ENCODE measurements at places on chromosomes 2 and 18.

- peak; percentile 84 for DNase-seq
Observed at GRCh38 chr2:74834792-74835755, 1.1 kb downstream of the HK2 start.

DNA sequence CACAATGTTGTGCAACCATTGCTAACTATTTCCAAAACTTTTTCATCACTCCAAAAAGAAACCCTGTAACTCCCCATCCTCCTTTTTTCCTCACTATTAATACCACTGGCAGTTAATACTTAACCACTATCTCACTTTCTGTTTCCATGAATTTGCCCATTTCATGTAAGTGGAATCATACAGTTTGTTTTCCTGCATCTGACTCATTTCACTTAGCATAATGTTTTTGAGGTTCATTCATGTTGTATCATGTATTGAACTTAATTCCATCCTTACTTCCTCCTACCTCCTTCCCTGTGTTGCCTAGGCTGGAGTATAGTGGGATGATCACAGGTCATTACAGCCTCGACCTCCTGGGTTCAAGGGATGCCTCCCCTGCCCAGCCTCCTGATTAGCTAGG, 68.3 kb downstream of the FAM117B start:
- no peak for DNase-seq

- DNase-seq: no peak
Observed at GRCh38 chr2:190927301-190927700, 46.7 kb downstream of the GLS start.

DNA sequence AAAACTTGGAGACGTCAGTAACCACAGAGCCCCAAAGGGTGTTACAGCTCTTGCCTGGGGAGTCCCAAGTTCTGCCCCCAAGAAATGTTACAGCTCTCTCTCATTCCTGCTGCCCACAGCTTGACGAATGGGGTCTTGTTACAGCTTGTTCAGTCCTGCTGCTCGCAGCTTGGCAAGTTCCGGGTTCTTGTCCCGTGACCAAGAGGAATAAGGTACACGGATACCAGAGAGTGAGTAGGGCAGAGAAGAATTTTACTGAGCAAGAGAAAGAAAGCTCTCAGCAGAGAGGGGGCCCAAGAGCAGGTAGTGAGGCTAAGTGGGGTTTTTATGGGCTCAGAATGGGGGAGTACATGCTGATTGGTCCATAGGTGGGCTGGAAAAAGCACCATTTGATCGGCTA, 27.2 kb downstream of the SLC39A6 start:
- DNase-seq: no peak

DNA sequence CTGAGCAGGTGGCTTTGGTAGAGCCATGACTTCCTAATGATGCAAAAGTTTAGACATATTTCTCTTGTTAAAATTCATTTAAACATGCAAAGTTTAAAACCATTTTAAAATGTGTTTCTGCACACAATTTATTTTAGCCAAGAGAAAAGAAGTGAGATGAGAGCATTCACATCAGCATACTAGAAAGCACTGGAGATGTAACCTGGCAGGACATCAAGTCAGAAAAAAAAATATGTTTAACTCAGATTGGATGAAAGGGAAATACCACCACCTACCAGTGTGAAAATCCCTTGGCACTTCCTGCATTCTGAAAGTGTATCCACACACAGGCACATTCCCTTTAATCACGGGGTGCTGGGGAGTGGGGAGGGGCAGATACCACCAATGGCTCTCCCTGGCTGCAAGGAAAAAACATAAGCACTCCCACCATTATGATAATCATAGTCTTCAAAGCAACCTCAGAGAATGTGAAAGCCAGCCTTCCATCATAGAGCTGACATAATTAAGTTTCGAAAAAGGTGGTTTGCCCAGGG, 25.0 kb downstream of the DNER start:
- no peak for DNase-seq

DNA sequence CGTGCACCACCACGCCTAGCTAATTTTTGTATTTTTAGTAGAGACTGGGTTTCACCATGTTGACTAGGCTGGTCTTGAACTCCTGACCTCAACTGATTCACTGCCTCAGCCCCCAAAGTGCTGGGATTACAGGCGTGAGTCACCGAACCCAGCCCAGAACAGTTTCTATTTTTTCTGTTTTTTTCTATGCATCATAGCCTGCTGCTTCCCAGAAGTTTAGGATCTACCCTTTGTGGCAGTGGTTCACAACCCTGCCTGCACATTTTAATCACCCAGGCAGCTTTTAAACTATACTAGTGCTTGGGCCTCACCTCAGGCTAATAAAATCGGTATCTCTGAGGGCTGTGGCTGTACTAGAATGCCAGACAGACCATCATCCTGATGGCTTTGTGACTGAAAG, 39.7 kb upstream of the SOCS6 start:
- no peak for DNase-seq

DNA sequence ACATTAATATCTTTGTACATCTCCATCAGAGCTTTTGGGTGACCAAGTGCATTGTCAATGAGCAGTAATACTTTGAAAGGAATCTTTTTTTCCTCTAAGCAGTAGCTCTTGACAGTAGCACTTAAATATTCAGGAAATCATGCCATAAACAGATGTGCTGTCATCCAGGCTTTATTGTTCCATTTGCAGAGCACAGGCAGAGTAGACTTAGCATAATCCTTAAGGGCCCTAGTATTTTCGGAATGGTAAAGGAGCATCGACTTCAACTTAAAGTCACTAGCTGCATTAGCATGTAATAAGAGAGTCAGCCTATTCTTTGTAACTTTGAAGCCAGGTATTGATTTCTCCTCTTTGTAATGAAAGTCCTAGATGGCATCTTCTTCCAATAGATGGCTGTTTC, 121.8 kb upstream of the CWC22 start:
- DNase-seq: no peak

DNA sequence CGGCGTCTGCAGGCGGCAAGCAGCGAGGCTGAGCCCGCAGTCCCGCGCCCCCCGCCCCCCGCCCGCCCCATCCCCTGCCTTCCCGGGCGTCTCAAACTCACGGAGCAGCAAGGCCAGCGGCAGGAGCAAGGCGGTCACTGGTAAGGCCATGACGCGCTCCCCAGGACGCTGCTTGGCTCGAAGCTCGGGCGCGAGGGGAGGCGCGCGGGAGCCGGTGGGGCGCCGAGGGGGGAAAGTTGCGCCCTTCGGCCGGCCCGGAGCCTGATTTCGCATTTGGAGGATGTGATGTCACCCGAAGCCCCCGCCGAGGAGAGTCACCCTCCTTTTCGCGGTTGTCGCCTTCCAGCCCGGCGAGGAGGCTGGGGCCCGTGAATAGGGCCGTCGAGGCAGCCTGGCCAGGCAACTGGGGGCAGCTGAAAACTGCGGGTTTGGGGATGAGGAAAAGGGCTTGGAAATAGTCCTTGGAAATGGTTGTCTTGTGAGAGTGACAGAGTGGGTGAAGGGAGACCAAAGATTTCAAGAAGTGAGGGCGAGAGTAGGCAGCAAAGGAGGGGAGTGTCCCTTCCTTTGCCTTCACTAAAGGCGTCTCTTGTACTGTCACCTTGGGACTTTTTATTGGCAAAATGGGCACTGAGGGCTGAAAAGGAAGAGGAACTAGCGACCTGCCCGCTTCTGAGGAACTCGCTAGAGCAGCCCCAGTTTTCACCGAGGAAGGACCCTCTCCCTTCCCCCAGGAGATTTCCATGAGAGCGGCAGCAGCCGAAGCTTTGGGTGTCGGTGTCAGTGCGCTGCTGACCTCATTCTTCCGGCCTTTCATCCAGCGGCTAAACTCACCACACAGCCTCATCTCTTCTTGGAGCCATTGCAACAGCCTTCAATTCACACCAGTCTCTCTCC, at the start of gene CD8A:
TSS of gene CD8A (minus strand) at position 238 of the 897 bp plus-strand sequence. CDS start at position 150, 88 bp downstream.
- DNase-seq: no peak

DNA sequence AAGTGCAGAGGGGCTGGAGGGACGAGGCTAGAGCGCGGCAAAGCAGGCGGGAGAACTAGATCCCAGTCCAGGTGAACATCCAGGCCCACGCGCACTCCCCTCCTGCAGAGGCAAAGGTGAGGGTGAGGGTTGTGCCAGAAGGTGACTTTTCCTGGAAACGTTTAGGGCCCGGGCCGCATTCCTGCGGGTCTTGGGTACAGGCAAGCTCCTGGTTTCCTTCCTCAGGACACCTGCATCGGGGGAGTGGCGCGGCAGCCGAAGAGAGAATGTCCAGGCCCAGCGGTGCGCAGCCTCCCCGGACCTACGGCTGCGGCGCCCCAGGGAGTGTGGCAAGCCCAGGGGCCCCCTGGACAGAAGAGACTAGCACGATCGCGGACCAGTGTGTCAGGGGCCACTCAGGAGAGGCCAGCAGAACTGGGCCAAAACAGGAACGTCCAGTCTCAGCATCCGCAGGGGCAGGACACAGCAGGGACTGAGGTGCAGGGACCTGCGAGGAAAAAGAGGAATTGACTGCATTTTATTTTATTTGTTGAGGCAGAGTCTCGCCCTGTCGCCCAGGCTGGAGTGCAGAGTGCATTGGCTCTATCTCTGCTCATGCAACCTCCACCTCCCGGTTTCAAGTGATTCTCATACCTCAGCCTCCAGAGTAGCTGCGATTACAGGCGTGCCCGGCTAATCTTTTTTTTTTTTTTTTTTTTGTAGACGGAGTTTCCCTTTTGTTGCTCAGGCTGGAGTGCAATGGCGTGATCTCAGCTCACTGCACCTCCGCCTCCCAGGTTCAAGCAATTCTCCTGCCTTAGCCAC, 8.7 kb upstream of the IMPA2 start:
- DNase-seq: no peak

Measured in GM12865 (cell line).